ENCODE measurements at places on chromosomes 5 and 9. TPM values are rescaled to one million over a fixed set of nuclear protein-coding genes. Genes with fewer than 3 reads are reported as not detected.

- DNase-seq, result no peak
Measured at GRCh38 chr5:62935660-62936059, 357.0 kb downstream of the LRRC70 start.

GRCh38 chr5:157574456-157575380 lies 857 bp downstream of the ADAM19 start:
- peak; percentile 60 for DNase-seq

- DNase-seq, result no peak
Measured at GRCh38 chr9:87469793-87470465, 27.7 kb upstream of the DAPK1 start.

The PRLR gene
- 0.20 TPM for polyA plus RNA-seq

DNA sequence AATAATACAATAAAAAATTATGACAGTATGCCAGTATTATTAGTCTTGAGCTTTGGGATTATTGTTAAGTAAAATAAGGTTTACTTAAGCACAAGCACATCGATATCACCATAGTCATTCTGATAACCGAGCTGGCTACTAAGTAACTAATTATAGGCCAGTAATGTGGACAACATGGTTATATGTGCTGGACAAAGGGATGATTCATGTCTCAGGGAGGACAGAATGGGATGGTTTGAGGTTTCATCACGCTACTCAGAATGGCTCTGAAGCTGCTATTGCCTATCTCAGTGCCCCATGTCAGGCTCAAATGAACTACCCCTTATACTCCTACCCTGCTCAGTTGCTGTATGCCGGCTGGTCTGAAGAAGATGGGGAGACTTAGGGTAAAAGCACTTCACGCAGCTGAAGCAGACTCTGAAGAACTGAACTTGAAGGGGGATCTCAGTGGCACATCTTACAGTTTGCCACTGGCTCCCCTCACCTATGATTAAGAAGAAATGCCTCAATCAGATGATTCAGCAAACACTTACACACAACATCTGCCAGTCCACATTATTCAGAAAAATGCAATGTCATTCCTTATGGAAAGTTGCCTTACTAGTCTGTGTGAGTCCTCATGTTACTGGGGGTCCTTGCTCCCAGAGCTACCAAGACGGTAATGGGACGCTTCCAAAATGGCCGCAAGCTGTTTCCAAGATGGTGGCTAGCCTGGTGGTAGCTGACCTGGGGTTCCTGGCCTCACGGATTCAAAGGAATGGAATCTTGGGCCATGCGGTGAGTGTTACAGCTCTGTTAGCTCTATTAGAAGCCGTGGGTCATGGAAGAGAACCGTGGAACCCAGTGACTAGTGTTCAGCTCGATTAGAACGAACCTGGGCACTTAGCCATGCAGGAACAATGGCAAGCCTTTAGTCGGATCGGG lies 1098.6 kb downstream of the TAF11L14 start:
- DNase-seq, result no peak

DNA sequence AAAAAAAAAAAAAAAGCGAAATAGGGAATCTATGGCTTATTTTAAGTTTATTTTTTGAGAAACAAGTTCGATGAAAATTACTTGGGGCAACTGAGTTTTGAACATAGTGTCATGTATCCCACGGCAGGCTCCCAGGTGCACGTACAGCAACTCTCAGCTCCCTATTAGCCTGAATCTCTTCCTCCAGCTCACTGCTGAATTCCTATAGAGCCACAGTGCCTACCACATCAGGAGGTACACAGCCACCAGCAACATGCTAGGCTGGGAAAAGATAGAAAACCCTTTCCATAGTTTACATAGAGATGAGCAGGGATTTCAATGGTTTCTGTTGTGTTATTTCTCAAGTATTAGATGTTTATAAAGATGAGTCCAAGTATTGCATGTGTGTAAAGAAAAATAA lies 115.9 kb upstream of the RGMB start:
- no peak for DNase-seq

The MRPS2 gene
- 48.9 TPM for polyA plus RNA-seq

The C5orf52 gene
- not detected for polyA plus RNA-seq
